Activated naive CD4-positive, alpha-beta T cell treated with anti-CD3 and anti-CD28 coated beads, Interleukin-2, amount 50 U/mL, for 16 hours (primary cell): ENCODE measurements at places on chromosomes 1 and 21.

DNA sequence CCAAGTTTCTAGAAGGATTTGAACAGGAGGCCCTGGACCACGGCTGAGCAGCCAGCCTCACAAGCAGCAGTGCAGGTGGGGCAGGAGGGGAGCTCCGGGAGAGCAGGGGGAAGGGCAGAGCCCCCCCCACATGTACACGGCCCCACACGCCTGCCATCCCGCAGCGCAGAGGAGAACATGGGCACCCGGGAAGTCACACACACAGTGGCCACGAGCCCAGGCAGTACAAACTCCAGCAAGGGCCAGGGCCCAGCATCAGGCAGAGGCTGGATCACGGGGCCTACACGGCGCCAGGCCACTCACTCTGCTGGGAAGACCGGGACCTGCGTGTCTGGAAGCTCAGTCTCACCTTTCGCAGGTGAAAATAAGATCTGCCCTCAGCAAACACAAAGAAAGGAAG, 5.2 kb downstream of the SUMO3 start:
- DNase-seq = no peak

GRCh38 chr21:15943009-15943666, 213.4 kb downstream of the USP25 start:
- no peak for DNase-seq

DNA sequence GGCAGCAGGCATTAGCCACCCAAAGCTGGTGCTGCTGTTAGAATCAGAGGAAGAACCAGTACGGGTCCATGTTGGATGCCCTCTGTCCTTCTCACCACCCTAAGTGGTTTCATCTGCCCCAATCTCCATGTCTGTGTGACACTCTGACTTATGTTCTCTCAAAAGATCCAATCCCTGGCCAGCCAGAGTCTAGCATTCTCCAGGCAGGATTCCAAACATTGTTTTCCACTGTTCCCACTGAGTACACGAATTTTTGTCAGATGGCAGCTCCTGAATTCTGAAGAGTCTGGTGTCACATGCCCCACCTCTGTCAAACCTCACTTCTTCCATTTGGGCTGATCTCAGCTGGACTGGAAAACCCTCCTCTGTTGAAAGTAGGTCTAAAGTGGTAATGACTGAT, 166.0 kb downstream of the DISC1 start:
- no peak for DNase-seq

DNA sequence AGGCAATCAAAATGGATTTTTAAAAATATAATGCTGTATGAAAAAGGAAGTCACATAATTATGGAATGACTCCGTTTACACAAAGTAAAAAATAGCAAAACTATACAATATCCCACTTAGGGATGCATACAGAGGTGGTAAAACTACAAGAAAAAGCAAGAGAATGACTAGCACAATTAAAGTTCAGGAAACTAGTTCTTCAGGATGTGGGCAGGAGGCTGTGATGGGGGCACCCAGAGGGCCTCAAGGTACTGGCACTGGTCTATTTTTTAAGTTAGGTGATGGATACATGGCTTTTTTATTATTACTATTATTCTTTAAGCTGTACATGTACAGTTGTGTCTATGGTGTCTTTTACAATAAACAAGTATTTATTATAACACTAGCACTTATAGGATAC, 1.4 kb upstream of the ZC3H12A start:
- no peak for DNase-seq

DNA sequence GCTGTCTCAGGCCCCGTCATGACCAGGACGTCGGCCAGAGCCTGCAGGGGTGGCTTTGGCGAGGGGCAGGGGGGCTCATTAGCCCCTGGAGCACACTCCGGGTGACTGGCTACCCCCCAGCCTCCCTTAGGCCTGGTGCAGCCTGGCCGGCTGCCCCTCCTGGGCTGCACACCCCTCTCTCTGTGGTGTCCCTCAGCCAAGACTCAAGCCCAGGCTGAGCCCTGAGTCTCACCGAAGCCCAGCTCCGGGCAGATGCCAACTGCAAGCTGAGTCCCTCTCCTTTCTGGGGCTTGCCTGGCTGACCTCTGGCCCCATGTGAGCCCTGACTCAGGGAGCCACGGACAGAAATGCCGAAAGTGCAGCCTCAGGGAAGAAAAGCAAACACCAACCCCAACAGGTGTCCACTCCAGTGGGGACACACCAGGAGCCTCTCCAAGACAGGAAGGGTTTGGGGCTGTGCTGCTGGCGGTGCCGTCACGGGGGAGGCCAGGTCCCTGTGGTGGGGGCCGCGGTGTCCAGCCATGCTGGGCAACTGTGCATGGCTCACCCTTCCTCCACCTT, 5.3 kb upstream of the IBA57 start:
- DNase-seq = no peak

DNA sequence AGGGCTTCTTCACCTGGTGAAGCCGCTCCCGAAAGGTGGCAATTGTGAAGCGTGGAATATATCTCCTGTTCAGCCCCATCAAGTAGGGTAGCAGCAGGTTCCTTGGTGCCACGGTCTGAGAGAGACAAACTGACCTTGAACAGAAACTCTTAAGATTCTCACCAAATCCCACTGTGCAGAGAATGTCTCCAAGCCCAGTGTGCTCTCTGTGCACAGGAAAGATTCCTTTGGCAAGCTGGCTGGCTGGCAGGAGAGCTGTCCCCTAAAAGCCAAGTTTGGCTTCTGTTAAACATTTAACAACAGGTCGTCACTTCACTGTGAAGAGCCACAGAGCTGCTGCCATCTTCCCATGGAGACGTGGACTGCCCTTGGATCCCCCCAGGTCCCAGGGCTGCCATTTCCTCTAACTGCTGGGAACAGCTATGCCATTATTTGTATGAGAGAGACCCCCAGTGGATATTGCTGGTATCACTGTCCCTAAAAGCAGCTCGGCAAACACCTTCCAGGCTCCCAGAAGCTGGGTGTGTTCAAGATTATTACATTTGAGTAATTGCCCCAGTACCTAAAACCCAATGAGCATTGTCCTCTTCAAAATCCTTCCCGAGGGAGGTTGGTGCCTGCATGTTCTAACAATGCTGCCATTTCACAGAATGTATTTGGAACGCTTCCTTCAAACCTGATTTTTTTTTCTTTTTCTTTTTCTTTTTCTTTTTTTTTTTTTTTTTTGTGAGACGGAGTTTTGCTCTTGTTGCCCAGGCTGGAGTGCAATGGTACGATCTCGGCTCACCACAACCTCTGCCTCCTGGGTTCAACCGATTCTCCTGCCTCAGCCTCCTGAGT, 71.8 kb downstream of the CD58 start:
- peak; percentile 37 for DNase-seq

DNA sequence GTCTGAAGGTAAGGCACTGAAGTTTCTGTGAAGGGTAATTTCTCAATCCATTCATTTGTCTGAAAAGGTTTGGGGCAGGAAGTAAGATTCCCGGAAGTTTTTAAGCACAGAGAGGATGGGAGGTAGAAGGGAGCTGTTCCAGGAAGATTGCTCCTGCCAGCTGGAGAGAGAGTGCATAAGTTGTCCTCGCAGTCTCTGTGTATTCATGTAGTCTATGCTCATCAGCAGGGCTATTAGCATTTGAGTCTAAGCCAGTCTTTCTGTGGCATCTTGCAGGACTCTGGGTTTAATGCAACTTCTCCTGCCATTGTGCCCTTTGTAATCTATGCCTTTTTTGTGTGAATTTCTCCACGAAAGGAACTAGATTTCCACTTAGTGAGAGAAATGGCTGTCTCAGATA, 140.8 kb upstream of the FGGY start:
- no peak for DNase-seq

GRCh38 chr1:74681449-74681848, 7.9 kb upstream of the ERICH3 start:
- no peak for DNase-seq

GRCh38 chr1:226939438-226940028, 561 bp upstream of the COQ8A start:
- DNase-seq = no peak

DNA sequence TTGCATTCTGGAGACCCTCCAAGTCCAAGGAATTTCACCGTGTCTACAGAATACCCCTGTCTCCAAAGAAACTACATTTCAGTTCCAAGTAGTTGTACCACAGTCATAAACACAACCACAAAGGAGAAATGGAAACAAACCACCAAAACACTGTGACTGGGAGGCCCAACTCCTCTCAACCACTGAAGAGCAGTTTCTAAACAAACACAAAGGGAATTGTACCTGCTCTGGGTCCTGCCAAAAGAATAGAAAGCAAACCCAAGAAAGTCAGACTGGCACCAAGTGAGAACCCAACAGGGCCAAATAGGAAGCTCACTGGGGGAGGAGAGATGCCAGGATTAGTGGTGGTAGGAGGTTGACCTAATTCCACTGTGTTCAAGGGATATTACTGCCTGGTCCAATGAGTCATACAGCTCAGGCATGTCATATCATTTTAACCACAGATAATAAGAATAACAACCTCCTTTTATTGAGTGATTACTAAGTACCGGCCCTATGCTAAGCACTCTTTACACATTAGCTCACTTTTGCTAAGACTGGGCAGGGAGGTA, 123.9 kb upstream of the PPP2R5A start:
- no peak for DNase-seq

DNA sequence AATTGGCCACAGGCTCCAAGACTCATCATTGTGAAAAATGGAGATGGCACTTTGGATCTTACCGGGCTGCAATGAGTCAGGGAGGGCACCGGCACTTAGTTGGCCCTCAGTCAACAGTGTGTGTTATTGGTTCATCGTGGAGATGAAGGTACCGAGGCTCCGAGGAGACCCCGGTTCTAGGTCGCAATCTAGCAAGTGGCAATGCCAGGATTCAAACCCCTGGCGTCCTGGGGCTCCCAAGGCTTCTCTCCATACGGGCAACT, 49.0 kb upstream of the ACOT11 start:
- DNase-seq = no peak

DNA sequence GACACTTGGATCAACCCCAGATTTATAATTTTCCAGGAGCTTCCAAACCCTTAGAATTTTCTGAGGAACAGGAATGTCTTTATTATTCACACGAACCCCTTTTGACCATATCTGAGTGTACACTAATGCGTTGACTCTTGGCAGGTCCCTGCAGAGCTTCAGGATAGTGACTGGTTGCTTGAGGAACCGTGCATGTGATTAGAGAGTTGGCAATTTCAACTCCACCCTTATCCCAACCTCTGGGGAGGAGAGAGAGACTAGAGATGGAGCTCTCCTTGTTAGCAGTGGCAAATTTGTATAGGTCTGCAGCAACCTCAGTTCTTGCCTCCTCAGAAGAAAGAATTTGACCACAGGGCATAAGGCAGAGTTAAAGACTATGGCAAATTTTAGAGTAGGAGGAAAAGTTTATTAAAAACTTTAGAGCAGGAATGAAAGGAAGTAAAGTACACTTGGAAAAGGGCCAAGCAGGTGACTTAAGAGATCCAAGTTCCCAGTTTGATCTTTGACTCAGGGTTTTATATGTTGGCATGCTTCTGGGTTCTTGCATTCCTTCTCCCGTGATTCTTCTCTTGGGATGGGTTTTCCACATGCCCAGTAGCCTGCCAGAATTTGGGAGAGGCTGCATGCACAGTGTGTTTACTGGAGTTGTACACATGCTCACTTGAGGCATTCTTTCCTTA, 93.8 kb upstream of the ETV3 start:
- DNase-seq = no peak

DNA sequence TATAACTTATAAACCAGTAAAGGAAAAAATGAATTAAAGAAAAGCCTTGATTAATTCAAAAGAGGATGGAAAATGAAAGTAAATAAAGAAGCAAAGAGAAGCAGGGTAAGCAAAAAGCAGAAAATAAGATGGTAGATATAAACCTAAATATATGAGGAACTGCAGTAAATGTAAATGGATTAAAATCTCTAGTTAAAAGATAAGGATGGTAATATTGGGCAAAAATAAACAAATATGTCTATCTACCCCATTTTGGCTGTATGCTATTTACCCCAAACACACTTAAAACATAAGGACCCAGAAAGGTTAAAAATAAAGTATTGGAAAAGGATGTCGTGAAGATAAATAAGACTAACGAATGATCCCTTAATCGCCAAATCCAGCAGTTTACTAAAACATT, 161.9 kb downstream of the FOXD2 start:
- no peak for DNase-seq

GRCh38 chr1:88648706-88649105, 35.4 kb upstream of the PKN2 start:
- DNase-seq = no peak

DNA sequence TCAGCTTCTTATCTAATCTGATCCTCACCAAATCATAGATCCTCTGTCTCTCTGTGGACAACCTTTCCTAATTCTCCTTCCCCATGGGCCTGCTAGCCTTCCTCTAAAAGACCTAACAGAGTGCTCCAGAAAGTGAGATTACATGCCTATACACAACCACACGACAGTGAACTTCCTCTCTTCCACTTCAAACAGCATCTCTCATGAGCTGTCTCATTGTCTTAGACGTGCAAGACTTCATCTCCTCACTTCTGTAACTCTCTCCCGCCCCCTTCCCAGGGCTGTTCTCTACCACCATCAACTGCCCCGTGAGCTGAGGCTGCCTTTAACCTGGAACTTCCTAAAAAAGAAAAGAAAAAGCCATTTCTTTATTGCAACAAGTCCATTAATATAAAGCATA, 14.1 kb upstream of the A3GALT2 start:
- DNase-seq = no peak

DNA sequence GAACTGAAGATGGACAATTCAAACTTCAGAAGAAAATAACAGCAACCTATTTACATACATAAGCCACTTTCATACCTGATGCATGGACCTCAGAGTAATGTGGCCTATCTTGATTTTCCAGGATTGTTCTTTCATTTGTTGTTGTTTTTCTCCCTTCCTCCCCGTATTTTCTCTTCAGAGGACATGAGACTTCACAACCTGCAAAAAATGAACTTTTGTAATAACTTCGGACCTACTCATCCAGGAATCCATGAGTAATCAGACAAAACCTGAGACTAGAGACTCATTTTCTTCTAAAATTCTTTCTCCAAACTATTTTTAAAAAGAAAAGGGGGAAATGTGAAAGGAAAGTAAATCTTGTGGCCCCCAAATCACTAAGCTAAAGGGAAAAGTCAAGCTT, 17.6 kb upstream of the PLA2G5 start:
- DNase-seq = no peak

DNA sequence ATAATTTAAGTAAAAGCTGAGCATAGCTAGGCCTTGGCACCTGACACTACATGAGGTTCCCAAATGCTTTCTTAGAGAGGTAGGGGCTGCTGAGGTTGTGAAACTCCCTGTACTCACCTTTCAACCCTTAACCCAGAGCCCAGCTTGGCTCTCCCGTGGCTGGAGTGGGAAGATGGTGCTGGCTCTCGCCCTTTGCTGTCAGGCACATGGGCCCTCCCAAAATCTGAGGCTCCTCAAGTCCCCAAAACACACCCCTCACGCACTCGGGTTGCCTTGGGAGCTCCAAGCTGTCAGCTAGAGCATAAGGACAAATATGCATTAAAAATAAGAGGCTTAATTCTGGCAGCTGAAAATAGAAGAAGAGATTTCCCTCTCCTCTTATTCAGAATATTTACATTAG, 46.7 kb upstream of the PLPPR4 start:
- DNase-seq = no peak
